ENCODE measurements at places on chromosomes 1 and 21.

DNA sequence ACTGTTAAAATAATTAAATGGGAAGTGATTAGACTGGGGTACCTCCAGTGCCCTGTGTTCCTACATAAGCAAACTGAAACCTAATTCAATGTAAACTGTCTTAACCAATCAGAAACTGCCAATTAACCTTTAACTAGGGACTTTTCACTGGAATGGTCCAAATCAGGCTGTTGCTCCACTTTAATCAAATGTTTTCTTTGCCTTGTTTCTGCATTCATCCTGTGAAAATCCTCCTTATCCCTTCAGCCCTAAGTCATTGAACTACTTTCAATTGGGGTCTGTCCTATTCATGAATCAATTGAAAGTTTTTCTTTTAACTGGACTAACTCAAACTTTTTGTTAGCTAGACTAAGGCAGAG, 5.1 kb upstream of the FUBP1 start:
- DNase-seq, result no peak

- no peak for DNase-seq
Observed at GRCh38 chr1:97074771-97075170, 353.2 kb downstream of the PTBP2 start.

- no peak for DNase-seq
Observed at GRCh38 chr1:180211156-180211859, 18.8 kb upstream of the LHX4 start.

- DNase-seq, result peak; percentile 7
Observed at GRCh38 chr1:35708441-35708921, 10.2 kb downstream of the C1orf216 start.

- no peak for DNase-seq
Observed at GRCh38 chr1:8211883-8212579, 105.9 kb upstream of the SLC45A1 start.

DNA sequence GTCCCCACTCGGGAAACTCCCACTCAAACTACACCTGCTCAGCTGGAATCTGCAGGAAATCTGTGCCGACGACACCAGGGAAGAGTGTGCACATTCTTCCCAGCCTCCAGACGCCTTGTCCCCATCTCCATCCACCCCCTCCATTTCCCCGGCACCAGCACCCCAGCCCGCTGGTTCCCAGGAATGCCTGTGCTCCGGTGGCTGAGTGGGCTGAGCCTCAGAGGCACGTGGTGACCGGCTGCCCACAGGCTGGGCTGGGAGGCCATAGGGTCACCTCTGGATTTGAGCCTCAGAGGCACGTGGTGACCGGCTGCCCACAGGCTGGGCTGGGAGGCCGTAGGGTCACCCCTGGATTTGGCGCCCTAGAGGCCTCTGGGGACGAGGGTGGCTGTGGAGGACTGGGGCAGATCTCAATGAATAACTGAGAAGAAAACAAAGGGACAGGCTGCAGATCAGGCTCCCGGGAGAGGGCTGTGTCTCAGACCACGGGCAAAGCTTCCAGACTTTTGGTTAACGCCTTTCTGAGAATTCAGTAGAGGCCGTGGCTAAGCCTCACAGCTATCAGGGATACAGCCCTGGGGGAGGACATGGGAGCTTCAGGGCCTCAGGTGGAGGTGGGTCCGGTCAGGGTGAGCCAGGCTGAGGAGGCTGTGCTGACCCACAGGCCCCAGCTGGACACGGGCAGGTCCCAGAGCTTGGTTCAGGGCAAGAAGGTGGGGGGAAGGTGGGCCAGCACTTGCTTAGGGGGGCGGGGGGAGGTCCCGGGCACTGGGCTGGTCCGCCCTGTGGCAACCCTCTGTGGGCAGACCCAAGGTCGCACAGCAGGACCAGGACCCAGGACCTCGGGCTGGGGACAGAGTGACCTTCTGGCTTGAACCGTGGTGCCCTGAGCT, 17.3 kb upstream of the TTLL10 start:
- no peak for DNase-seq

DNA sequence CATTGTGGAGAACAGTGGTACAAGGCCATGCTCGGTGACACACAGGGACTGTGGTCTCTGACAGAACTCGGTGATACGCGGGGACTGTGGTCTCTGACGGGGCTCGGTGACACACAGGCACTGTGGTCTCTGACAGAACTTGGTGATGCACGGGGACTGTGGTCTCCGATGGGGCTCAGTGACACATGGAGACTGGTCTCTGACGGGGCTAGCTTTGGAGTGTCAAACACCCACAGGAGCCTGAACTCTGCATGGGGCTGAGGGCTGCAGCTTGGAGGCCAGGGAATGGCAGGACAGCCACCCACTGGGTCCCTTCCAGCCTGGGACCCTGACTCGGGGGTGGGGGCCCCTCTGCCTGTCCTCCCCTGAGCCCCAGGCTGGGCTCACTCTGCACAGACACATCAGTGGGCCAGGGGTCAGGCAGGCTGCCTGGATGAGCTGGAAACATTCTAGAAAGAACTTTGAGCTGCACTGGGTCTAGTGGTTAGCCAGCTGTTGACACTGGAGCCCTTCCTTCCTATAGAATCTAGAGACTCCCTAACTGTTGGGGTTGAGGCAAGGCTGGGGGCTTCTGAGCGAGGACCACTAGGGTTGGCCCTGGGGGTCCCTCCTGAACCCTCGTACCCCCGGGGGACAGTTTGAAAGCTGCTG, 49.8 kb downstream of the DISP3 start:
- no peak for DNase-seq

DNA sequence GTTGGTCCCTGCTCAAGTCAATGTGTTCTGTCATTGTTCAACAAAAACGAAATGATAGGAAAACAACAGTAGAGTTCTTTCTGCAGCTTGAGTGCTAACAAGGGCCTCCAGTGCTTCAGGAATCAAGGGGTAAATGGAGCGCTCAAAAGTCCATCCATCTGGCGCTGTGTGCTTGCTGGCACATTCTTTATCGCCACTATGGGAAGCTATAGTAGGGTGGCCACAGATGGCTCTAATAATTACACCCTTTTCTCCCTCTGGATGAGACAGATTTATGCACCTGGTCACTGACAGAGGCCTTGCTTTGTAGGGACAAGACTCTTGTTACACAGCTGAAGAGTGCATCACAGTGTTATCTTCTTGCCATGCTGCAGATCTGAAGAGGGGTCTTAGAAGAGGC, 136.0 kb downstream of the GDAP2 start:
- DNase-seq, result no peak

DNA sequence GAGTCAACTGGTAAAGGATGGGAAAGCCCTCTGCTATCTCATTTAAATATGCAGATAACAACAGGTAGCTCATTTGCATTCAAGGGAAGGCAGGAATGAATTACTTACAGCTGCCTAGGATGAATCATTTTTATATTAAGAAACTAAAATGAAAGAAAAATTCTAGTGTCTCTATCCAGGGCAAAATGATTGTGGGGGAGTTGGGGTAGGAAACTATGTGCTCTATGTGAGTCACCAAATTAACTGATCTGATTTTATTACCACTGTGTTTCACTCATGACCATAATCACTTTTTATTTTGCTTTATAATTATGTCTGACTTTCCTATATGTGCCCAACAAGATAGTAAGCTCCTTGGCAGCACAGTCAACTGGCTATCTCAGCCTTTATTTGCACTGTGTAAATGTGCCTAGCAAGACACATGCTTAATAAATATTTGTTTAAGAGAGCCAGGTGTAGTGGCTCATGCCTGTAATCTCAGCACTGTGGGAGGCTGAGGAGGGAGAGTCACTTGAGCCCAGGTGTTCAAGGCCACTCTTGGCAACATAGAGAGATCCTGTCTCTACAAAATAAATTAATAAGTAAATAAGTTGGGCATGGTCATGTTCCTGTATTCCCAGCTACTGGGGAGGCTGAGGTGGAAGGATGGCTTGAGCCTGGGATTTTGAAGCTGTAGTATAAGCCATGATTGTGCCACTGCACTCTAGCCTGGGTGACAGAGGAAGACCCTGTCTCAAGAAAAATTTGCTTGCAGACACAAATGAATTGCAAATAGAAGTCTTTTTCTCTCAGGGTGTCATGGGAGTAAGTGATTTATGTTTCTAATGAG, 84.1 kb downstream of the SPAG17 start:
- no peak for DNase-seq

DNA sequence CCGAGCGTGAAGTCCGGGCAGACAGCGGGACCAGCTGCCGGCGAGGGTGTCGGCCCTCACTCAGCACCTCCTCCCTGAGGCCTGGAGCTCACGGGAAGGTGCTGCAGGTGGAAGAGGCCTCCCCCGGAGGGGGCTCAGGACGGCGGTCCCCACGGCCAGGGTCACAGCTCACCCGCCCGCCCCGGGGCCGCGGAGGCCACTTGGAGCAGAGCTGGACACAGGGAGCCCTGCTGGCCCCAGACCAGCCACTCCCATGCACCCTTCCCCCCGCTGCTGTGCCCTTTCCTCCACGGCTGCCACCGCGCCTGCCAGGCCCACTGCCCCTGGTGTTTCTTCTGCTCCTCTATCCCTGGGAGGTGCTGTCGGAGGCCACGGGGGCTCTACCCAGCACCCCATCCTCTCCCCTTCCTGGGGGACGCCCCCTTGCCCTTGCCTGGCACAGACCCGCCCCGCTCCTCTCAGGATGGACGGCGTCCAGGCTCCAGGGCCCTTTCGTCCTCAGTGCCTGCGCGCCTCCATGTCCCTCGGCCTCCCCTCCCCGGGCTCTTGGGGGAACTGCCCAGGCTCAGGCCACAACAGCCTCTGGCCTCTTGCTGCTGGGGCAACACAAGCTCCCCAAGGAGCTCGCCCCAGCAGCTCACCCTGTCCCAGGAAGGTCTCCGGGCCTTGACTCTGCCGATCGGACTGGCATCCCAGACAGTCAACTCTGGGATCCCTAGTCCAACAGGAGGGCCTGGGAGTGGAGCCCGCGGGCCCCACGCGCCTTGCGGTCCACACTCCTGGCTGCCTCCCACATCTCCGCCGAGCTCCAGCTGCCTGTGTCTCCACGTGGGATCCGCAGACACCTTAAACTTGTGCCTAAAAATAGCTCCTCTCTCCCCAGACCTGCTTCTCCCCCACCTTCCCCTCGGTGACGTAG, 4.1 kb downstream of the TMEM240 start:
- no peak for DNase-seq

- DNase-seq, result no peak
Observed at GRCh38 chr1:97505816-97506215, 415.0 kb downstream of the DPYD start.

GRCh38 chr1:3586986-3587759, 24.1 kb downstream of the MEGF6 start:
- DNase-seq, result no peak

DNA sequence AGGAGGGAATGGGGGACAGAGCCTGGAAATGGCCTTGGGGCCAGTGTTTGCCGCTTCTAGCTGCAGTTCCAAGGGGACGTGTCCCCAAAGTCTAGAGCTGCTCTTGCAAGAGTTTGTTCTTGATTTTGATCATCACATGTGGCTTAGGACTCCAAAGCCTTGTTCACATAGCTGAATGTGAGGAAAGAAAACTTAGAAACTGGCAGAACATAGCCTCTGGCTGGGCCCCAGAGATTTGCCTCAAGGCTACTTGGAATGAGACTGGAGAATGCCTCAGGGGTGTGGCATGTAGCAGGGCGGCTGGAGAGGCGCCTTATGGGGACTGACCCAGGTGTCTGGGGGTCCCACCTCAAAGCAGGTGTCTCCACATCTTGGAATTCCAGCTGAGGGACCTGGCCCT, 2.3 kb downstream of the PDXK start:
- DNase-seq, result no peak

DNA sequence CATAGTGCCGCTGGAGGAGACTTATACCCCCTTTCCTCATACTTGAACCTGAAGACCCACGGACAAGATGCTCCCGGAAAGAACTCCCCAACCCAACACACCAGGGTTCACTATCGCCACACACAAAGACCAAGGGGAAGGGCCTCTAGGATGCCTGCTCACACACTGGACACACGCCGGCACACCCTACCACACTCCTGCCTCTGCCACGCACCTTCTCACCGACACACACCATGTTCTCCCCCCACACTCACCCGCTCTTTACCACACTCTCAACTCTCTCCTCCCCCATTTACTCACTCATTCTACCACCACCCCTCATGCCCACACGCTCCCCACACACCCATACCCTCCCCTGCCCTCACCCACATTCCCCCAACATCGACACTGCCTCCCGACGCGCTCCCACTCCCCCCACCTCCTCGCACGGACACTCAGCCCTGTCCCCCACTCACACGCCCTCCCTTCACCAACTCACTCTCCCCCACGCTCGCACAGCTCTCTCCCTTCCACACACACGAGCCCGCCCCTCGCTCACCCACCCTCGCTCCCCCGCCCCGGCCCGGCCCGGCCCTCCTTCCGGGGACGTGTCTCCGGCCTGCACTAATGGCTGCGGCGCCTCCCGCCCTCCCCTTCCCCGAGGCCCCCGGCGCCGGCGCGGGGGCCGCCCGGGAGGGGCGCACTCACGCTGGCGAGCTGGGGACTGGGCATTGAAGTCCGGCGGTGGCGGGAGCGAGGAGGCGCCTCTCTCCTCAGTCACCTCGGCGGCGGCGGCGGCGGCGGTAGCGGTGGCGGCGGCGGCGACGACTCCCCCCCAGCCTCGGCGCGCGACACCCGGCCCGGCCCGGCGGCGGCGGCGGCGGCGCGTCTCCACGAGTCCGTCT, 626 bp downstream of the PTP4A2 start:
- DNase-seq, result peak; percentile 79

GRCh38 chr1:15204931-15205330, 42.1 kb upstream of the FHAD1 start:
- DNase-seq, result no peak

- peak; percentile 58 for DNase-seq
Observed at GRCh38 chr1:94247138-94248094, 10.0 kb upstream of the ARHGAP29 start.

GRCh38 chr1:73637264-73637663, 560.7 kb downstream of the LRRIQ3 start:
- no peak for DNase-seq

DNA sequence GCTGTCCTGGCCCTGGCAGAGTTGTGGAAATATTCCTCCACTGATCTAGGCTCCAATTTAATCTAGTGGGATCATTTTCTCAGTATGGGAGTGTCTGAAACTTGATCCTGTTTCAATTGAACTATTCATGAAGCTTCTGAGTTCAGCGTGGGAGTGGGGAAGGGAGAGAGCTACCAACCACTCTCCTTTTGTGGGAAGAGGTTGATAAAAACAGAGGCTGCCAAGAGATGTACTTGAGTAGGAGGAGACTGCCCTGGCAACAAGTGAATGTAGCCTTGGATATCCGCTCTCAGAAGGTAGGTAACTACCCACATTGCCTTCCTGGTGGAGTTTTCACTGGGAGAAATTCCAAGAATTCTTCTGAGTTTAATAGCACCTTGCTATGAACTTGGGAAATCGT, at the start of gene CTXND2:
Gene CTXND2 (plus strand): TSS at position 119 of the 400 bp plus-strand sequence. CDS start 25,179 bp downstream, outside the sequence.
- no peak for DNase-seq

- DNase-seq, result no peak
Observed at GRCh38 chr21:28805885-28806284, 186.8 kb downstream of the LTN1 start.

- DNase-seq, result no peak
Observed at GRCh38 chr1:30704271-30704670, 19.1 kb downstream of the MATN1 start.

DNA sequence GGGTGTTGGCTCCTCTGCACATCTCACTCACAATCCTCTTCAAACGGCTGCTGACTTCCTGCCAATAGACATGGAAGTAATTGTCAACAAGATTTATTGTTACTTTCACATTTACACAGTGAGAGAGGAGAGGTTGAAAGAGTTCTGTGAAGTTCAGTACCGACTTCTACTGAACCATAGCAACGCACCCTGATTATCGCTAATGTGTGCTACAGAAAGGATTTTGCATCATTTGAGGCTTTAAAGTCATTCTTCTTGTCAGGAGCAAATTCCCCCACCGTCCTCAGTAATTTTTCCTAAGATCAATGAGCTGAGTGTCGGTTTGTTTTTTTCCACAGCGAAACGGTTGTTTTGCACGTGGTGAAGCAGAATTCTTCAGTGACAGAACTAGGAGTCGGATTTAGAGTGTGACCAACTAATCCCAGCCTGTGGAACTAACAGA, 361.0 kb downstream of the ADGRL2 start:
- DNase-seq, result no peak

GRCh38 chr1:3787349-3787715, 9.0 kb downstream of the LRRC47 start:
- no peak for DNase-seq

Measured in GM06990 (cell line).